Amniotic epithelial cell (primary cell): ENCODE measurements at places on chromosomes 12 and 14.

GRCh38 chr14:72902801-72903530, 9.1 kb upstream of the DPF3 start:
- DNase-seq: peak; percentile 44

DNA sequence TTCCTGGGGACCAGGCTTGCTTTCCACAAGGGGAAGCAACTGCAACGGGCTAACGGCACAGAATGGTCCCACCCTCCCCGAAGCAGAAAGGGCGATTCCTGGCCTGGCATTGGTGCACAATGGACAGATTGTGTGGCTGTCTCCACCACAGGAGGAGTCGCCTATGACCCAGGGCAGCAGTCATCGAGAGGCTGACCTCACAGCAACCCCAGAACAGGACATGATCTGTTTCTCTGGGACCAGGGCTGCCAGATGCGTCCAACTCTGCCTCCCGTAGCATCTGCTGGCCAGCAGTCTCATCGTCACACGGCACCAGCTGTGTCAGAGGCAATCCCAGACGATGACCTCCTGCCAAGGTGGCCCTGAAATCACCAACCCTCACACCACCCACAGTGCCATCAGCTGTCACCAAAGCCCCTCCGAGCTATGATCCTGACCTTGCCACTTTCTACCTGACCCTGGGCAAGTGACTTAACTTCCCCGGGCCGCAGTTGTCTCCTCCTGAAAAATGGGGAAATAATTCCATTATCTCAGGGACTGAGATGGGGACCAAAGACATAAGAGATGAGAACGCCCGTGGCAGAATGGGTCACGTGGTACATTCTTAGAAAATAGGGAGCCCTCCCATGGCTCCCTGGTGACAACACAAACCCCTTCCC, 86.7 kb downstream of the CHGA start:
- no peak for DNase-seq

DNA sequence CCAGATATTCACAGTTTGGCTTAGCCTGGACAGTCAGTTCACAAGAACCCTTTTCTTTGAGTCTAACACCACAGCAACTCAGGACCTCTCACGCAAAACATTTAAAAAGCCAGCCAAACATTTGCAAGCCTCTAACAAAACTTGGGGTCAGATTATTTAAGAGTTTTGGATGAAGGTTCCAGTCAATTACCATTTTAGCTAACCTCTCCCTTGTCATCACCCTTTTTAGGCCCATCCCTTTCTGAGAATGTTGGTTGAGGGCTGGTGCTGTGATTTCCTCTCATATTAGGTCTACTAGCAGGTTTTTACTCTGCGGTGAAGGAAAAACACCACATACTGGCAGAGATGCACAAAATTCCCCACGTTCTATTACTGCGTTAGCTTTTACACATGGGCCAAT, 20.7 kb downstream of the PAX9 start:
- DNase-seq: no peak

DNA sequence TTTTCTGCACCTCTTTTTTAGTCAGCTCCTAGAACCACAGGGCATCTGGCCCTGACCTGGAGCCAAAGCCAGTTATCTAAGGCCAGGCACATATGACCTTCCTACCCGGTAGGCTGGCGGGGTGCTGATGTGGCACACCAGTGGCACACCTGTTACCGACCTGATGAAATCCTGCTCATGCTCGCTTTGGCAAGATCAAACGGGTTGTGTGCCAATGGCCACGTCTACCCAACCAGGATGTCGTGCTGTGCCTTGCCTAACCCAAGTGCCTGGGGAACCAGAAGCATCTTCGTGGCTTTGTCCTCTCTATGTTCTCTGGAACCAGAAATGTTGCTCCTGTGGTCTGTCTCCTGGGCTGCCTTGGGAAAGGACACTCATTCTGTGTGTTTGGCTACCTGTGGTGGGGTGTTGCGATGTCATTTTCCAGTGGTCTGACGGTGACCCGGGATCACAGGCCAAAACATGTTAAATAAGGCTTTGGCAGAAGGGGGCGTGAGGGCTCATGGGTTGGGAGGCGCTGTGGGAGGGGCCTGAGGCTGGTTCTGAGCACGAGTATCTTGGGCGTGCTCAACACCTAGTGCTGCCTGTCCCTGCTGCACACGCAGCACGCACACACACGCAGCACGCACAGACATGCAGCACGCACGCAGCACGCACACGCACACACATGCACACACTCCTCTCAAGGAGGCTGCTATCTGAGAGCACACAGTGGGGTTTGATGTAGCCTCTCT, 27.9 kb downstream of the CCNK start:
- no peak for DNase-seq

DNA sequence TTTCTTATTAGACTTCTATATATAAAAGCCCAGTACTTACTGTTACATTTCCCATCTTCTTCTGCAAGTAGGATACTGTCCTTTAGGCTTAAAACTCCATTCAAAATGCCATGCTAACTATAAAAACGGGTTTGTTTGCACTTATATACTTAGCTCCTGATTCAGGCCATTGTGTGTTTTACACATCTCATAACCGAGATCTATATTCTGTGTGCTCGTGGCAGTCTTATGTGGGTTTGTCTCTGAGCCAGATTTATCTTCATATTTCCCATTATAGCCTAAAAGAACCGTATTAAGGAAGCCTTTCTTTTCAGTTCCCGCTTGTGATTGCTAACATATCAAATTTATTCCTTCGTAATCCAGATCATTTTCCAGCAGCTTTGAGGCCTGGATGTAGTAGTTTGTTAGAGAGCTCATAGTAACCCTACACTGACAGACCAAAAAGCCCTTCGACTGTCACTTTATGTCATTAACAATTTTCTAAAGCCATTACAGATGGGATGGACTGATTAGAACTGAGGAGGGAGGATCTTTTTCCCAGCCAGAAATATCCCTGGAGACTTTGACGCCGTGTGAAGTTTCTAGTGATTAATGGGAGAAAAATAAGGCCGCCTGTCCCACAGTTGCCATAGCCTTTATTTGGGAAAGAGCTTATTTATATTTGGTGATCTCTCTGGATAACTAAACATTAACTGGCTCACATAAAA, 508.5 kb downstream of the FOXG1 start:
- no peak for DNase-seq

- DNase-seq: peak; percentile 76
Observed at GRCh38 chr12:6613015-6613775, 6.0 kb upstream of the CHD4 start.

- peak; percentile 89 for DNase-seq
Observed at GRCh38 chr12:115541891-115542421, 735.5 kb downstream of the MED13L start.
